ENCODE measurements at places on chromosomes 16 and 17.

- no peak for DNase-seq
Measured at GRCh38 chr16:77637940-77638339, 84.4 kb upstream of the NUDT7 start.

- no peak for DNase-seq
Measured at GRCh38 chr16:85524630-85525419, 88.3 kb upstream of the GSE1 start.

- no peak for DNase-seq
Measured at GRCh38 chr16:66553223-66553622, 847 bp downstream of the CKLF start.

DNA sequence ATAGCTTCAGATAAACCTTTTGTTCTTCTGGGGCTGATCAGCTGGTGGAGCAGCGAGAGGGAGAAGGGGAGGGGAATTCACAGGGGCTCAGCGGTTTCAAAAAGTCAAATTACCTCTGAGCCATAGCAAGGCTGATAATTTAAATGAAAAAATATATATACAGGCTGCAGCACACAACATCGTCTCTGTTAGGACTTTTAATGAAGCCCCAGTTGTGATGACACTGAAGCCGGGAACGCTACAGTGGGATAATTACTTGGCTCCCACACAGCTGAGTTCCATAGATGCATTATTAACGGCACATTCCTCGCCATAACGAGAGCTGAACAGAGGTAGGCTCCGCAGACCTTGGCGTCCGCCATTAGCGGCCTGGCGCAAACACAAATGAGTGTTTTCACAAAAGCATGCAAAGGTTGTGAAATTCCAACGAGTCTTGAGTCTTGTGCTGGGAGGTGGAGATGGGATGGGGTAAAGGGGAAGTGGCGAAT is 216.0 kb downstream of the C16orf78 start:
- no peak for DNase-seq

DNA sequence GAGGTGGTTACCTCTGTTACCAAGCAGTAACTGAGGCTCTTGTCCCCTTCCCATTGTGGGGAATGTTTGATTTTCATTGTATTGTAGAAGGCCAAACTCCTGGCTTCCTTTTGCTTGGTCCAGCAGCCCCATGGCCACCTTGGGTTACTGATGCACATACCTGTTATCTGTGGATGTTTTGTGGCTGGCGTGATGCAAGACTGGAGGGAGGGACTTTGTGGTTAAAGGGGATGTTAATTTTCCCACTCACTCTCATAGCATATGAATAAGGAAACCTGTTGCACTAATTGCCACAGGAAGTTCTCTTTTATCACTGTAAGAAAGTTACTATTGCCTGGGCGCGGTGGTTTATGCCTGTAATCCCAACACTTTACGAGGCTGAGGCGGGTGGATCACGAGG is 168.6 kb upstream of the HS3ST4 start:
- DNase-seq, result no peak

GRCh38 chr17:55172612-55173011 is 92.1 kb upstream of the HLF start:
- no peak for DNase-seq

DNA sequence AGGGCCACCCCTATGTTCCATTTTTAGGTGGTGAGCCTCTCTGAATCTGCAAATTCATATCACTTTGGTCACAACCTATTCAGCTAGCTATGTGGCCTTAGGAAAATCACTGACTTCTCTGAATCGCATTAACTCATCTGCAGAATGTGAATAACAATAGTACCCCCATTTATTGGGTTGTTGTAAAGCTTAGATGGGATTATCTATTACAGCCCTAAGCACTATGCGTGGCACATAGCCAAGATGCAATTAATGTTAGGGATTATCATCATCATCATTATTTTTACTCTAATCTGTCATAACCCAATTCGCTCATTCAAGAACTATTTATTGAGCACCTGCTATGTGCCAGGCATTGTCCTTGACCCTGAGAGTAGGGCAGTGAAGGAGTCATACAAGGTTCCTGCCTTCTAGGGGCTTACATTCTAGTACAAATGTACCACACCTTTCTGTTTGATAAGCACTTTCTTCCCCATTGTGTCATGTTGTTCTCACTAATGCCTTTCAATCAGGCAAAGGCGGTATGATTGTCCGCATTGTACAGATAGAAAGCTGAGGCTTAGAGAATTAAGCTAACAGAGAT is 38.5 kb downstream of the CHD9 start:
- DNase-seq, result no peak

GRCh38 chr17:67679721-67680120 is 38.0 kb upstream of the NOL11 start:
- no peak for DNase-seq

DNA sequence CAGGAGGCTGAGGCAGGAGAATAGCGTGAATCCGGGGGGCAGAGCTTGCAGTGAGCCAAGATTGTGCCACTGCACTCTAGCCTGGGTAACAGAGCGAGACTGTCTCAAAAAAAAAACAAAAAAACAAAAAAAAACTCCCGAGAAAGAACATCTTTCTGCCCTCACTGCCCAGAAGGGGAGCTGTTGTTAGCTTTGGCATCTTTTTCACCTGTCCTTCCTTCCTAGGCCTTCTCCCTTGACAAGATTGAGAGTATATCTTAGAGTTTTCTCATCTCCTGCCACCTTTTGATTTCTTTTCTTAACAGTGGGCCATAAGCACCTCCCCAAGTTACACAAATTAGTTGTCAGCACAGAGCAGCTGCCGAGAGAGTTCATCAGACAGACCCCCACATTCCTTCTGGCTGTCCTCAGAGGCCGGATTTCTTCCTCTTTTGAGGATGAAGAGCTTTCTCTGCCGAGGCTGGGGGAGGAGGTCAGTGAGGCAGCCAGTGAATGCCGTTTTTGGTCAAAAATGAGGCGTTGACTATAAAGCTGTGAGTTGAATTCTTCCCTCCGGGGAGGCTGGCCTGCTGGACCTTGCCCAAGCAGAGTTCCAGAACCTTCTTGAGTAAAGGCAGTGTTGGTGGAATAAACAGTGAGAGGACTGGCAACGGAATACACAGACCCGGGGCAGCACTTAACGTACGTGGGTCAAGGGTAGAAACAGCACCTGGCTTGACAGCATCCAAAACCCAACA is 127.0 kb downstream of the ABCC6 start:
- peak; percentile 31 for DNase-seq

GRCh38 chr17:76278952-76279741 is 14.0 kb downstream of the UBALD2 start:
- DNase-seq, result peak; percentile 83

- no peak for DNase-seq
Measured at GRCh38 chr16:1615761-1616160, 3.6 kb downstream of the CRAMP1 start.

- no peak for DNase-seq
Measured at GRCh38 chr17:147796-148740, 10.7 kb downstream of the SCGB1C2 start.

- DNase-seq, result no peak
Measured at GRCh38 chr17:64653325-64653984, 8.7 kb downstream of the SMURF2 start.

DNA sequence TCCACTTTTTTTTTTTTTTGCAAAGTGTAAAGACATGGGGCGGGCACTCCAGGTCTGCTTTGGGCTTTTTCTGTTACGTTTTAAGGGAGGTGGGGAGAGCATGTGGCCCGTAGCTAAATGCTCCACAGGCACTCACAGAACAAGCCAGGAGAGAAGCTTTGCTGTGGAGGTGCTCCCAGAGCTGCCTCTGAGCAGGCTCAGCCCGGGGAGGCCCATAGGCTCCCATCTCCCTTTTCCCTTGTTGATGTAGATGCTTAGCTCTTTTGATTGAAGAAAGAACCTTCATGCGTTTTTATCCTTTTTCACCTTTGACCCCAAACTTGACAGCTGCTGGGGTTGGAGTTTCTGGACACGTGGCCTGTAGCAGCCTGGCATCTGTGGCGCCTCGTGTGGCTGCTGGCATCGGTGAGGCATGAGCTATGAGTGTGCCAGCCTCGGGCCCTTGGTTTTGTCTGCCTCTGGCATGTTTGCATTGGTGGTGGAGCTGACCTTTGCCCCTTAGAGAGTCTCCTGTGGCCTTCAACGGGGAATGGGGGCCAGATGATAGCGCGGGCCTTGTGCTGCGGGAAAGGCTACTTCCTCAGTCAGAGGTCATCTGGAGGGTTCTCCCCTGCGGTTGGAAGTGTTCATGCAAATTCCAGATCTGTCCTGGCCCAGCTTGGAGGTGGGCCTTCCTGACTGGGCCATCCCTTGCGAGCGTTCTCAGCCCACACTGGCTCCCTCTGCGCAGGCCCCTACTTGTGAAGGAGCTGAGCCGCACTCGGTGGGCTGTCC is 20.0 kb upstream of the IL17C start:
- no peak for DNase-seq
